CD4-positive, alpha-beta T cell (primary cell): ENCODE measurements at places on chromosomes 3 and 15.

DNA sequence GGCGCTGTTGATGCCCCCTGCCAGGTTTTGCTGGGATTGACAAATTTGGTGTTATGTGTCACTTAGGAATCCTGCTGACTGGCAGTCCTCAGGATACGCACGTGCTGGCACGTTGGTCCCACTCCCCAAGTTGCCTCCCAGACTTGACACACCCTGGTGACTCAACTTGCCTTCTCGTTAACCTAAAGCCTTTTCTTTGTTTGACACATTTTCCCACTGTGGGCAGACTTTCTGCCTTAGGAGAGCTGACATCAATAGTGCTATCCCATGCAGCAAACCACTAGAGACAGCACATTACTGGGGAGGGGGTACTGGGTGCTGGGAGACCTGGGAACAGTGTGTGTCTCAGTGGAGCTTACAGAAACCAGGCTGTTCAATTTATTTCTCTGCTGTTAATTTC is 104.3 kb downstream of the OXNAD1 start:
- DNase-seq, result no peak

- DNase-seq, result no peak
These were observed 13.0 kb upstream of the POC1A start for GRCh38 chr3:52167240-52167639.

- no peak for DNase-seq
These were observed 6.4 kb downstream of the OPA1 start for GRCh38 chr3:193599393-193599792.

DNA sequence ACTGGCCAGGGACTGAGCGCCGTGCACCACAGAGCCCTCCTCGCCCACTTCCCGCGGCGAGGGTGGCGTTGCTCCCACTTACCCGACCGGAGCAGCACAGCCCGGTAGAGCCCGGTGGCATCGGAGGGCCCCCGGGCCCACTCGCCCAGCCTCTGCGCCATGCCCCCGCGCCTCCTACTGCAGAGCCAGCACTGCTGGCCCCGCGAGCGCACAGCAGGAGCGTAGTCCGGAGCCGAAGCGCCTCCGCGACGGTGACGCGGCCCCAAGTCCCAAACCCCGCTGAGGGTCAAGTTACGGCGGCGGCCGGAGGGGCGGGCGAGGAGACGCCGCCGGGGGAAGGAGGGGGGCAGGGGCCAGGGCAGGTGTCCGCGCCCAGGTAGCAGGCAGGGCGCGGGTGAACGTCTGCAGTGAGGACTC is 9.6 kb upstream of the FAM107A start:
- no peak for DNase-seq

DNA sequence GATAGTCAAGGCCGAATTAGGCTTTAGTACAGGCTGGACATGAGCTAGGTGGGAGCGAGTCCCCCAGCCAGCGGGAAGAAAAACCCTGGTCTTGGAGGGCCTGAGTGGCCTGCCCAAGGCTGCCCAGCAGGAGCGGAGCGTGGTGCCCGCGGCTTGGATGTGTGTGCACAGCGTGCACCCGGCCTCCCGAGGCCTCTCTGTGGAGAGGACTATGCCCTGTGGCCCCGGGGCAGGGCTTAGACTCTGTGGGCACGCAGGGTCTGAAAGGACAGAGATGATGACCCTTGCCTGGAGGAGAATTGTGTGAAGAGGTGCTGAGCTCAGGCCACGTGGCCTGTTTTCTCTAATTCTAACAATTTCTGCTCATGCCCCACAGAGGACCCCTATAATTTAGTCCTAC is 124.6 kb upstream of the IQSEC1 start:
- DNase-seq, result no peak

GRCh38 chr3:36893826-36894225 is 51.0 kb downstream of the TRANK1 start:
- no peak for DNase-seq

- DNase-seq, result no peak
These were observed 12.0 kb downstream of the EID1 start for GRCh38 chr15:48889925-48890324.

DNA sequence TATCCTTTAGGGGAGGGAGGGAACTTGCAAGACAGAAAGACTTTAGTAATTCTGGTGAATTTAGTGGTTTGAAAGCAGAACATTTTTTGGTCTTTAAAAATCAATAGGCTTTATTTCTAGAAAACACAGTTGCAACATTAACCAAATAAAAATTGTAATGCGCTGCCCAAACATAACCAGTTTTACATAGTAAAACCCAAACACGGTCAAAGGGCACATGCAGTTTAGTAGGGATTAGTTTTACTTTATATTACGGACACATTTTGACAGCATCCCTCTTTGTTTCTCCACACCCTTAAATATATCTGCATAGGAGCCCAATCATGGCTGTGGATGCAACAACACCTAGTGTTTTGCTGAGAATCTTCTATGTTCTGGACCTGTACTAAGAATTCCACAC is 156.7 kb downstream of the NR2F2 start:
- no peak for DNase-seq

DNA sequence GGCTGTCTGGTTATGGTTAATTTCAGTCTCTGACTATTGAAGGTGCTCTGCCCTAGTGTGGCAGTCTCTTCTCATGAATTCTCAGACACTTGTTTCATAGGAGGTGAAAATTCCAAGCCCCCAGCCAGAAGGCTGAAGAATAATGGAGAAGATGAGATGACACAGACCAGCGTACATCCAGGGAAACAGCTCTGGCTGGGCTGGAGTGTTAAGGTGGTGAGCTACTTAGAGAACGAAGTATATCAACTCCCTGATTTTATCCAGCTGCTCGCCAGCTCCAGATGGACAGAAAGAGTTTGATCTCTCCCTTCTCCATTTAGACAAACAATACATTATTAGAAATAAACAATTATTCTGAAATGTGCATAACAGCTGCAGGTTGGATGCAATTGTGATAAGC is 494.5 kb upstream of the RGMA start:
- DNase-seq, result no peak

DNA sequence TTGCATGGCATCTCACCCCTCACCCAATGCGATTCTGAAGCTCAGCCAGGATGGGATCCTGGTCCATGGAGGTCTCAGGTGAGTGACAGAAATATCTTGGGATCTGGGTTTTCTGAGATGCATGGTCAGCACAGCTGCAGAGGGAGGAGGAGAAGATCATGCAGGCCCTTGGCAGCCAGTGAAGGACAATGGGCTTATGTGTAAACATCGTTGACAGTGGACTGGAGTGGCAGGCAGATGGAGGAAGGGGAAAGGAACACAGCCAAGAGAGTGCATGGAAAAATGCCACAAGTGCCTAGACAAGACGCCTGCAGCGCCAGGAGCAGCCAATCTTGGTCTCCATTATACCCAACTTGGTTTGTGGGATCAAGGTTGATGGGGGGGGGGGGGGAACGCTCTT is 347.9 kb downstream of the MCTP2 start:
- no peak for DNase-seq

DNA sequence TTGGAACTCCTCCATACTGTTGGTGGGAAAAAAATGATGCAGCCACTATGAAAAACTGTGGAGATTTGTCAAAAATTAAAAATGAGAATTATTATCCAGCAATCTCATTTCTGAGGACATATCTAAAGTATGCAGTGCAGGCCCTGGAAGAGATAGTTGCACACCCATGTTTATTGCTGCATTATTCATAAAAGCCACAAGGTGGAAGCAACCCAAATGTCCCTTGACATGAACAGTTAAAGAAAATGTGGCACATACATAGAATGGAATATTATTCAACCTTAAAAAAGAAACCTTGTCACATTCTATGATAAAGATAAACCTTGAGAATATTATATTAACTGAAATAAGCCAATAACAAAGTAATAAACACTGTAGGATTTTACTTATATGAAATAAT is 80.9 kb upstream of the ARHGEF26 start:
- no peak for DNase-seq

DNA sequence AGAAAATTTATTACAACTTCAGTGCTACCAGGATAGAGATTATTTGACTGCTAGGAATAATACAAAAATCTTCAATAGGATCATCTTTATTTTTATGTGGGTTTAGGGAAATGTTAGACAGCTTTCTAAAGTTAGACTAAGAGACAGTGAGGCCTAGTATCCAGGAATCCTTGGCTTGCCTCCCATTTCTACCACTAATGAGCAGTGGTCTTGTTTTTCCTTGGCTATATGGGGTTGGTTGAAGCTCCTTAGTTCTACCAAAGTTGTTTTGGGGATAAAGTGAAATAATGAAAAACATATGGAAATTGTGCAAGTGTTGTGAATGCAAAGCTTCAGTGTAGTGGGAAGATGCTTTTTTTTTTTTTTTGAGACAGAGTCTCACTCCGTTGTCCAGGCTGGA is 16.8 kb downstream of the AP4E1 start:
- no peak for DNase-seq

GRCh38 chr3:15794842-15795650 is 2.7 kb downstream of the ANKRD28 start:
- no peak for DNase-seq

DNA sequence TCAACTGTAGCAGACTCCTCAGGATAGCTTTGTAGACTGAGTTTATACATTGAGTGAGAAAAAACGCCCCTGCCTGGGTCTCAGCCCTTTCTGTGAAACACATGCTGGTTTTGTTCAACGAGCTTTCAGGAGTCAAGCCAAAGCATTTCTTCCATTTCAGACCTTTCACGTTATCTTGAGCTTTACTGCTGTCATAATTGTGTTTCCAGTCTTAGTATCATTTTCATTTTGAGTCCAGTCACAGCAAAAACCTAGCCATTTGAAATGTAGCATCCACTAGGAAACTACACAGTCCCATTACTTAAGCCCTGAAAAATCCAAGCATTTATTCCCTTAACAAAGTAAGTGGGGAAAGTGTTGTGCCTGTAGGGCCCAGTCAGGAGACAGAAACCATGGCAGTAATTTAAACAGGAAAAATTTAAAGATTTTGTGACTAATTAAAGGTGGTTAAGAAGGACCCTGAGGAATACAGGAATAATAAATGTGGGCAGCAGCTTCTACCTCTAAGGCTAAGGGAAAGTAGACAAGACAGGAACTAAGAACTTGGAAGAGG is 110.1 kb upstream of the ABHD17C start:
- DNase-seq, result no peak

DNA sequence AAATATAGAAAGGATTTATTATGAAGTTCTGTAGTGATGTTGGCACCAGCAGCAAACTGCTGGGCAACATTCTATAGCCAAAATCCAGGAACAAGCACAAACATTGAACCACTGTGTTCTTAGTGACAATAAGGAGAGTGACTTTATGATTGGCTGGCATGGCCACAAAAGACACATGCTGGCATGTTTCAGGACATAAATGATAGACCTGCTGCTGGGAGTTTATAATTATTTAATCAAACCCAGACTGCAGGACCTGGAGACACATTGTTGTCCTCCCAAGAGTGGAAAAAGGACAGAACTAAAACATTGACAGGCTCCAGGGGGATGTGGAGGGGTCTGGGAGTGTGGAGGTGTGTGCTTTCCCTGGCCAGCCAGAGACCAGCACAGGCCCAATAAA is 255.3 kb upstream of the LRTM1 start:
- DNase-seq, result no peak

GRCh38 chr15:57444877-57445513 is 68.7 kb downstream of the CGNL1 start:
- no peak for DNase-seq

DNA sequence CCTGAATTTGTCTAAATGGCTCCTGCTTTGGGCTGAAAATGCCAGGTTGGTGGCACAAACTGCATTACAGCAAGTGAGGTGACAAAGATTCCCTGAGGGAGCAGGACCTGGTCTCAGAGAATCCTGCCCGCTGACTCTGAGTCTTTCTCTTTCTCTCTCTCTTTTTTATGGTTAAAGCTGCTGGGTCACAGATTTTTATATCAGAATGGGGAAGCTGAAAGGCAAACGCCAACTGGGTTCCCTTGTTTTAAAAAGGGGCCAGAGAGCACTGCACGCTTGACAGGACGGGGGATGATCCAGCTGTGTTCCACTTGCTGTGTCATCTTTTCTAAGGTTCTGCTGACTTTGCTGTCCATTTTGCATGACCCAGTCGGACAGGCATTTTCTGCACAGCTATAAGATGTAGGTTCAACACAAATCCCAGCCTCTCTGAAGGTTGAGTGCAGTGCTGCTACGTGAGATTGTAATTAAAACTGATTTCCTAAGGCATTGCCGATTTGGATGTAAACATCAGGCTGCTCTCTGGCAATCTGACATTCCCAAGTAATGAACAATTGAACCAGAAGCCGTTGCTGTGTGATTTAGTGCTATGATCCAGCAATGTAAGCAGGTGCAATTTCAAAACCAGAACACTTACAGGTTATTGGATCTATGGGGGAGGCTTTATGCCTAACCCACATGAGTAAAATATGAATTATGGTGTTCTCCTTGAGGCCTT is 25.8 kb downstream of the ARHGEF3 start:
- DNase-seq, result no peak

DNA sequence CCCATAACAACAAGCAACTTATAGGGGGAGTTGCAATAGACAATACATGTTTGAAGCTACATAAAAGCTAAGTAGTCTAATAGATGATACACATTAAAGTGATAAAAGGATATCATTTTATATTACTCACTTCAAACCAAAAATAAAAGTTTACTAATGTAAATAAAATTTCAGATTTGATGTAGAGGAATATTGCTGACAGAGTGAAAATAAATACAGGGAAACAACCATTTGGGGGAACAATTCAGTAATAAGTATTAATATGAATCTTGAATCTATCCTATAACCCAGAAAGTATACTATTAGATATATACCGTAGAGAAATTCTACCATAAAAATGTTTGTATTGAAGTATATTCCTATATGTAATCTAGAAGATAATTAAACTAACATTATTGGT is 1248.9 kb upstream of the EPHA6 start:
- no peak for DNase-seq

- no peak for DNase-seq
These were observed 15.9 kb upstream of the SMAD3 start for GRCh38 chr15:67049351-67050044.

- no peak for DNase-seq
These were observed 5.0 kb downstream of the DCP1A start for GRCh38 chr3:53342353-53342752.

DNA sequence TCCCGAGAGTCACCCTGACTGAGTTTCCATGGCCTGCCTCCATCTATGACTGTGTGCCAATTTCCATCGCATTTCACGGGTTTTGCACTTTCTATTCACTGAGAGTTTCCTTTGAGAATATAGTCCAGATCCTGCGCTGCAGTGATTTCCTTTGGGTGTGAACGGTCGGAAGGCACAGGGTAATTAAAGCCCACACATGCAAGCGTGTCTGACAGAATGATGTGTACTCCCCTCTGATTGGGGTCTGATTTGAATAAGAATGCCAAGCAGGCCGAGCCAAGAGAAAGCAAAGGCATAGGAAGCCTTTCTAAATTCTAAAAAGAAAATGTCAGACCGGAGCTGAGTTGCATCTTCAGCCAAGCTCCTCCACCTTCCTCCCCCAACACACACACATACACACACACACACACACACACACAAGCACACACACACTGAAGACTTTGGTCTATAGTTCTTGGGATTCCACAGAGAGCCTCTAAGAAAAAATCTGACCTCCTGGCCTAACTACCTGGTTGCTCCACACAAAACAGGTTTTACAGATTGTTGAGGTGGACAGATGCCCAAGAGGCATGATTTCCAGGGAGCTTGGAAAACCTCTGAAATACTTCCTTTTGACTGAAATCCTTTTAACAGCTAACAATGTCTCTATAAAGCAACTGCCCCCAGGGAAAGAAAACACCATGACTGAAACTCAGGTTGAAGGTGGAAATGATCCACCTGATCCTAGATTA is 59.7 kb upstream of the LRRN1 start:
- no peak for DNase-seq
